ENCODE measurements at places on chromosomes 11 and 22. TPM values are rescaled to one million over a fixed set of nuclear protein-coding genes. Genes with fewer than 3 reads are reported as not detected.

Gene MPPED2
- total RNA-seq = 5.6 TPM

- peaks cover 57% of the 10 kb centered on the region for H3K27me3 ChIP-seq
- H3K27ac ChIP-seq = no peak overlapping the region
- peaks cover 37% of the 10 kb centered on the region for H3K4me1 ChIP-seq
- H3K4me3 ChIP-seq = no peak overlapping the region
- no peak for DNase-seq
These were observed 4.1 kb upstream of the CHRM1 start for GRCh38 chr11:62925308-62925707.

DNA sequence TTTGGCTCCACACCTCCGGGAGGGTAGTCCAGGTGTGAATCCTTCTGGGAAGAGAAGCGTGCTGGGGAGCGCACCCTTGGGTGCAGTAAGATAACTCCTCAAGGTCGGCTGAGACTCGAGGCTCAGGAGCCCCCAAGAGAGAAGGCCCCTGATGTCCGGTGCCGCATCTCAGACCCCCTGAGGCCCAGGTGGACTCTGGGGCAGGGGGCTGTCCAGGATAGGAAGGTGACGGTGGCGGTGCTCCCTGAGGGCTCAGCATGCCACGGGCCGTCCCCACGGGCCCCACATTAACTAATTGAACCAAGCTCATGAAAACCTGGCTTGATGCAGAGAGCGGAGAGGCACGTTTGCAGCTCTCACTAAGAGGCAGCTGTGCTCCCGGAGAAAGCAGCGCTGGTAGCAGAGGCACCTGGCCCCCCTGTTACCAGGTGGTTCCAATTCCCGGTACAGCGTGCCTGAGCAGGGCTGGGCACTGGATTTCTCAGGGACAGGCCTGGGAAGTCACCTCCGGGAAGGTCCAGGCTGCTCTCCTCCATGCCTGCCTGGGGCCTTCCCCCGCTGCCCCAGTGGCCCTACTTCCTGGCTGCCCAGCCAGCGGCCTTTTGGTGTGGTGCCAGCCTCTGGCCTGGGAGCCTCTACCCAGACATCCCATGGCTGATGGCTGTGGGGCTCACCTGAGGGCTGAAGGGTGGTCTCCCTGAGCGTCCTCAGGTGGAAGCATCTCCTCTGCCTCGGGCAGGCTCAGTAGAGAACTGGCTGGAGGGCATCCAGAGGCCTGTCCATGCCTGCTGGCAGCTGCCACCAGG lies 1.1 kb downstream of the KCNQ1 start:
- H3K4me3 ChIP-seq = peak overlapping the region; percentile 44
- no peak for DNase-seq
- H3K27me3 ChIP-seq = no peaks in the 10 kb centered on the region
- peak overlapping the region; percentile 11 for H3K27ac ChIP-seq
- H3K36me3 ChIP-seq = no peaks in the 10 kb centered on the region

Gene HIRA
- total RNA-seq = 15.8 TPM

GRCh38 chr11:69401715-69402114 lies 79.7 kb upstream of the LINC01488 start:
- peaks cover 3% of the 10 kb centered on the region for H3K4me1 ChIP-seq
- H3K27me3 ChIP-seq = no peaks in the 10 kb centered on the region
- H3K4me3 ChIP-seq = no peak overlapping the region
- DNase-seq = no peak
- no peaks in the 10 kb centered on the region for H3K36me3 ChIP-seq

Data from lung (tissue), 17 donors.